NCI-H524 treated with DMSO at 0.1 percent for 48 hours (cell line): ENCODE measurements at places on chromosomes 3 and 15.
A peak's percentile ranks its signal among the peaks of the same experiment; 100 is the strongest.

- peak; percentile 16 for DNase-seq
Observed at GRCh38 chr3:36124118-36124796, 256.0 kb upstream of the STAC start.

- DNase-seq = no peak
Observed at GRCh38 chr15:49855917-49856637, 235.2 kb downstream of the DTWD1 start.

- peak; percentile 82 for DNase-seq
Observed at GRCh38 chr3:190044142-190044541, 76.6 kb downstream of the P3H2 start.

DNA sequence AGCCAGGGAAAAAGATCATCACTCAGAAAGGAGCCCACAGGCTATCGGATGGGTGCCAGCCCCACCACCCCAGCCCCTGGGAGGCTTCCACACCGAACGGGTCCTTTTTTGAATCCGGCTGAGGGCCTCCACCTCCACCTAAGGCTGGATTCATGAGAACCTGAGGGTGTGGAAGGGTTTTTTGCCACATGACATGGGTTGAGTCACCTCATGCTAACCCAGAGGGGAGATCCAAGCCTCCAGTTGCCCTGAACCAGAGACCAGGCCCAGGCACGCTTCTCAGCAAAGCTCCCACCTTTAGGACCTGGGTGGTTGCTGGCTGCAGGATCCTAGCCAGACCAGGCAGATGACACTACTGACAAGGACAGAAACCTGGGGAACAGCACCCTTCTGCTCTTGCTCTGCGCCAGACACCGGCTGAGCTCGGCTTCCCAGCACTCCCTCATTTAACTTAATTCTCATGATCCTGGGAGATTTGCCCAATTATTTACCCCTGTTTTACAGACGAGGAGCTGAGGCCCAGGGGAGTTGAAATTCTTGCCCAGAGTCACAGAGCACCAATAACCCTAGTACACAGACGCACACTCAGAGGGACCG, 25.6 kb downstream of the DUSP7 start:
- no peak for DNase-seq

DNA sequence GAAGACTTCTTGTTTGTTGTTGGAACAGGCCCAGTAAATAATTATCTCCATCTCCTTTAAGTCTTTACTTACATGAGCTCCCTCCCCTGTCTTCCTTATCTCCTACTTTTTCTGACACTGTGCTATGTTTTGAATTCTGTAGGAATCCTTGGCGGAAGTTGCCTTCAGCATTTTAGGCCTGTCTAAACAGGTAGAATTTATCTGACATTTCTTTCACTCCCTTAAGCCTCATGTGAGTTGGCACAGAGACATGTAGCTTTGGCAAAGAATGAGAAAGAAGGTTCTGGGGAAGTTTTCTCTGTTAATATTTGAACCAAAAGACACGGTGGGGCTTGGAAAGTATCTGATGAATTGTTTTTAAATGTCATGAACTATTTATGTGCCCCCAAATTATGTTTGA, 8.1 kb downstream of the MCTP2 start:
- DNase-seq = no peak

GRCh38 chr3:152400887-152401286, 132.2 kb downstream of the MBNL1 start:
- no peak for DNase-seq

- no peak for DNase-seq
Observed at GRCh38 chr15:73244333-73244732, 124.4 kb downstream of the HCN4 start.

DNA sequence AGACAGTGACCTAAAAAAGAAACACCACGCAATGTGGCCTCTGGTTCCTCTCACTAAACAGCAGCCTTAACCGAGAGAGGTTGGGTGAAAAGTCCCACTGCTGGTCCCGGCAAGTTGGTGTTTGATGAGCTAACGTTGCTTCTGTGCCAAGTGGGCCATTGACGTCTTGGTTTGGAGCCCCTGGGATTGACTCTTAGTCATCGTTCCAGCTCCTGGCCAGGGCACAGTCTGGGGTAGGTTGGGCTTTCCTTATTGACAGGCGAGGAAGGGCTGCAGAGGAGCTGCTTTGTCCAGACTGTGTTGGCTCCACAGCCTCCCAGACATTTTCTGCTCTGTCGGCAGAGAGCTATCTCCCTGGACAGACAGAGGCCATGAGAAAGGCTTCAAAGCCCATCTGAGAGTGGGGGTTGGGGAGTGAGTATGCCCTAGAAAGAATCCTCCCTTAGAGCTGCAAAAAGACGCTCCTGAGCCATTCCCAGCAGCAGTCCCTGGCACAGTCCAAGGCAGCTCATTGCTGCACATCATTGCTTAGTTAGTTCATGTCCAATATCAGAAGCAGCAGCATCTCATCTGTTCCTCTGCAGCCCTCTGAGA, 28.6 kb upstream of the C3orf80 start:
- DNase-seq = no peak

GRCh38 chr3:42256135-42256819, 9.7 kb downstream of the CCK start:
- no peak for DNase-seq

DNA sequence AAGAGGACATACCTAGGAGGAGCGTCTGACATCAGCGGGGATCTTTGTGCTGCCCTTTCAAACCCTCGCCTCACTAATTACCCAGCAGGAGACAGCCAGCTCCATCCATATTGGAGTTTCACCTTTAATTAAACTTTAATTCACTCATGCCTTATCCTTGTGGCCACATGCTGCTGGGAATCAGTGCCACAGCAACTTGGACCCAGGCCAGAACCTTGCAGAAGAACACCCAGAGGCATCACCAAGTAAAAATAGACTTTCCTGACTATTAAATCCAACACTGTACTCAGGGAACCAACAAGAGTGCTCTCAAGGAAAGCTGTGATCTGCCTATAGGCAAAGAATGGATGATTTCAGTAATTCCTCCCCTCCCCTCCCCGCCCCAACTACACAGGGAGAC, 23.9 kb downstream of the EIF1B start:
- no peak for DNase-seq

DNA sequence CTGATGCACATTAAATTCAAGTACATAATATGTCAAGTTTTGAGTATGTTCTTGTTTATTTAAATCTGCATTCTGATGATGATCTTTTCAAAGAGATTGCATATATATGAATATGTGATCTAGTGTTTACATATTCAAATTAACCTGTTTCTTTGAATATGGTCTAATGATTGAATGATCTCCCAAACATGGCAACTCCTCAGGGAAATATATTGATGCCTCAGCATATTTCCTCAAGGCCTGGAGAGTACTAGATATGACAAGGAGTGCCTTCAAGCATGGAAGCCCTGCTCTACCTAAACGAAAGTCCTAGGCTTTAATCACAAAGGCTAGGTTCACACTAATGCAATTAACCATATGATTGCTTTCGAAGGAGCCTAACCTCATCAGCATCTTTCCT, 532.8 kb downstream of the ZIC1 start:
- DNase-seq = no peak

DNA sequence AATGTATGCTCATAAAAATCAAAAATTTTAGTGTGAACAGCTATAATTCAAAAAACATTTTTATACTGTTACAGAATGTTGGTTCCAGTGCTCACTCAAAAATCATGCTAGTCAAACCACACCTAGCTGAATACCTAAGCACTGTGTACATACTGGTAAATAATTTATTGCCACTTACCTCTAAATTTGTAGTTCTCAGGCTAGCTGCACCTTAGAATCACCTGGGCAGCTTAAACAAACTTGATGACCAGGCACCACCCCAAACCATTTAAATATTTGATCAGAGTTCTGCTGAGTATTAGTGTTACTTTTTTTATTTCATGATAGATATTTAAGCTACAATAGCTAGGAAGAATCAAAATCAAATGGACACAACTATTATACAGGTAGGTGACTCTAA, 32.3 kb upstream of the TMCO5A start:
- DNase-seq = no peak

GRCh38 chr3:10981961-10982360, 10.6 kb upstream of the SLC6A1 start:
- DNase-seq = no peak

DNA sequence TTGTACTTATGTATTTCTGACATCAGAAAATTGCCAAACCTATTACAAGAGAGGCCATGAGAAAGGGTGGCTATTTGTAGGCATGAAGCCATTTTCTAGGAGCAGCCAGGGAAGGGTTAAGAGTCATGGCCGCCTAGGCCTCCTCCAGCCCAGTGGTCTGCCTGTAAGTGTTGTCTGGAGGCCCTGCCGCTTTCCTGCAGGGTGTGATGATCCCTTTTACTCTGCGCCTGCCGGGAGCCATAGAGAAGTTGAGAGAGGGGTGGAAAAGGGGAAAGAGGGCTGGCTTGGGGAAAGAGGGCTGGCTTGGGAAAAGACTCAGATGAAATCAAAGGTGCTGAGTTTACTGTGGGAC, 29.1 kb upstream of the KCTD6 start:
- no peak for DNase-seq

- no peak for DNase-seq
Observed at GRCh38 chr3:193680220-193680619, 87.2 kb downstream of the OPA1 start.

- DNase-seq = no peak
Observed at GRCh38 chr3:74267588-74268184, 346.8 kb downstream of the CNTN3 start.

GRCh38 chr15:92612891-92613290, 42.7 kb downstream of the FAM174B start:
- DNase-seq = no peak
